ENCODE measurements at places on chromosomes 3 and 15.

DNA sequence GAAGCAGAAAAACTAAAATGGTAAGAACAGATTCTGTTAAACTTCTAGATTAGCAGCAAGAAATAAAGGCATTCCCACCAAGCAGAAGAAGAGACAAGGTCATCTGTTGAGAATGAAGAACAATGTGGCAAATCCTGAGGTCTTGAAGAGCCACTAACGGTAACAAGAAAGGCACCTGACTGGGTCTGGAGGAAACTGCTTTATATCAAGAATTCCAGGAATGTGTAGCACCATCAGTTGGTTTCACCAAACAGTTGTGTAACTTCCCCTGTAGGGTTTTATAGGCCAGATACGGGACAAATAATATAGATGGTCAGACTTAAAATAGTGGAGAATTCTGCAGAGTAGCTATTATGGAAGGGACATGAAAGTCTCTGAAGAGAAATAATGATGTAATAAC, 57.3 kb downstream of the ACAP2 start:
- peak; percentile 84 for DNase-seq

DNA sequence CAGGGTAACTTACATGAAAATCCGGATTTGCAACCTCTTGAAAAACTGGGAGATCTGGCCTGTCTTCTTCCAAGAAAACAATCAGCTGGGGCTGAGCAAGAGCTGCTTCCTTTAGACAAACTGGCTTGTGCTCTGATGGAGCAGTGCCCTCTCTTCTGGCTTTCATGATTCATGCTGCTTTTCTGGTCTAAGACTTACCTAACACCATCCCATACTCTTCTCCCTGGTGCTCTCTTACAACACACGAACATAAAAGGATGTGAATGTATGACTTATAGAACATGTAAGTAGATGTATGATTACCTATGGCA, 9.9 kb downstream of the TJP1 start:
- DNase-seq, result peak; percentile 65

DNA sequence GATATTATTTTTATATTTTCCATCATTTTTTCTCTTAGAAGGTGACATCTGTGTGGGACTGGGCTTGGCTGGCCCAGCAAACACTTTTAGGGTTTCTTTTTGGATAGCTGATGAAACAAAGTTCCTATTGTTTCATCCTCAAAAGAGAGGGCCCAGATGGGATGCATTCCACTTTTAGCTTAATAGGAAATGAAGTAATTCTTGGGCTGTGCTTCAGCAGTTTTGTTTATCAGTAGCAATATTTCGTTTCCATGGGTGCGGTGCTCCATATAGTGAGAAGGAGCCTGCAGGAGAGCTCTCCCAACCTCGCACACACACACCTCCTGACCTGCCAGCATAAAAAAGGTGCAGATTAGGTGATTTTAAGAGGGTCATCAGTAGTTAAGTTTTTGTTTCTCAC, 147.5 kb downstream of the AKAP13 start:
- DNase-seq, result peak; percentile 75

- DNase-seq, result no peak
These were observed 239.7 kb upstream of the ICE2 start for GRCh38 chr15:60718661-60719069.

DNA sequence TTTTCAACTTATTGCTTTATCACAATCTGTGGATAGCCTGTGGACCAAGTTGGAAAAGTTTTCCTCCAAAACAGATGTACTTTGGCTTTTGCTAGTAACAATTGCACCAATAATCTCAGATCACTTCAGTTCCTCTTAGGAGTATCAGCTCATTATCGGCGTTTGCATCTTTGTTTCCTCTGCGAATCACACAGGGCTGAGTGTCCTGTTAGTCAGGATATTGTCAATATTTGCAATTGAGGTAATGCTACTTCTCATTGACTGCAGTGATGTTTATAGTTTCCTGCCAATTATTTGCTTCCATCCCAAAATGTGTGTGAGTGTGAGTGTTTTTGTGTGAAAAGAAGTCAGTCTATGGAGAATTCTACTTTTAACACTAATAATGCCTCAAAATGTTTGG, 545.0 kb downstream of the SI start:
- DNase-seq, result no peak

DNA sequence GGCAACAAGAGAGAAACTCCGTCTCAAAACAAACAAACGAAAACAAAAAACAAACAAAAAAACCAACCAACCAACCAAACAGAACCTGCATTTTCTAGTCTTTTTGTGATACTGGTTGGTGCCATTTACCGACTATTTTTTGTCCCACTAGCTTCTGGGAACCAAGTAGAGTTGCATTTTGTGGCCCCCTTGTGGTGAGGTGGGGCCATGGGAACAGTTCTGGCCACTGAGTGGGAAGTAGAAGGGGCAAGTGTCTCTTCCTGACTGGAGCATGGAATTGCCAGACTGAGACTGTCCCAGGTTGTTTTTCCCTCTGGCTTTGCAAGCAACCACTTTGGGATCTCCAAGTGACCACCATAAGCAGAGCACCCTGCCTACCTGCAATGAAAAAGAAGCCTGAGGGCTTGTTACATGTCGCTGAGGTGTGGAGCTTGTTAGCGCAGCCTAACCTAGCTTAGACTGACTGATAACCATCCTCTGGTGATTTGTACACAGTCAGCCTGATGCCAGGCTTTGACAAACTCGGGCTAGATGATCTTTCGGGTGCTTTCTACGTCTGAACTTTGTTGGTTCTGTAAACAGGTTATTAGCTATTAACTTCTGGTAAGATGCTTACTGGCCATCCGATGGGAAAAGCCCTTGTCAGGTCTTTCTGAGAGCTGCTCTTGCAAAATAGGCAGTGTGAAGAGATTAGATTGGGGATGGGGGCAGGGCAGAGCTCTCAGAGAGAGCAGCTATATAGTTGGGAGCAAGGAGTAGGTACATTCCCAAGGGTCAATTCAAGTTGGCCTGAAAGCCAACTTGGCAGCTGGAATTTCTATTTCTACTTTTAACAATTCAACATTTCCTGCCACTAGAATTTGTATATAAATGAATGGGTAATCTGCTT, 172.2 kb downstream of the SSR3 start:
- peak; percentile 25 for DNase-seq

GRCh38 chr3:62375655-62376453, 2.5 kb upstream of the FEZF2 start:
- no peak for DNase-seq

DNA sequence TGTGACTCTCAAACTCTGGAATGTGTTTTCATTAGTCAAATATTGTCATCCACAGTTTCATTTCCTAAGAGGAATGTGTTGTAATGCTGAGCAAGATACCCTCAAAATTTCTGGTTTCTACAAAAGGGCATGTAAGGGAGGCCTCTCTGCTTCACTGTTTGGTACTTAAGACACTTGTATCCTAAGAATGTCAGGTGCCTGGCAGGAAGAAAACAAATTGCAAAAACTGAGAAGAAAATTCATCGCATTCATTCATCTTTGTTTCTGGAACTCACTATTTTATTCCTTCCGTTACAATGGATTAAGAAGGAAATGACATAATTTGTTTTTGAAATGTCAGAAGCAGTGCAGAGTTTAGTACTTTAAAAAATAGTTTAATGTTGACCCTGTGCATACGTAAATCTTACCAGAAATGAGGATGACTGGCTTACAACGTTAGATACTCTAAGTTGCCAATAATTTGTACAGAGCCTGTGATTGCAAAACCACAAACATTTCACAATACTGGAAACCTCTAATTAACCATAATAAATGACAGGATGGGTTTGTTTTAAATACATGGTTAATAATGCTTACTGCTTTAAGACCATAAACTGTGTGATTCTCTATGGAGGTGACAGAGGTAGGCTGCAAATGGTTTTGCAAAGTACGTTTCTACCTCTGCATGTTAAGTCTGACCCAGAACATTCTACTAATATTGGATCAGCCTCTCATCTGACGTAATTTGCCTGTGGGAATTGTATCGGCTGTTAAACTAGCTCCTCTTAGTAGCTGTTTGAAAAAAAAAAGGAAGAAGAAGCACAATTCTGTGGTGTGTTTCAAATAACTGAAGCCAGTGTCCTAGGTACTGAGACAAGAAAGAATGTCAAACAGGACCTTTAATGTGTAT, 477.8 kb downstream of the RBMS3 start:
- DNase-seq, result peak; percentile 93

- DNase-seq, result peak; percentile 70
These were observed 208.5 kb downstream of the LPP start for GRCh38 chr3:188362405-188362831.

DNA sequence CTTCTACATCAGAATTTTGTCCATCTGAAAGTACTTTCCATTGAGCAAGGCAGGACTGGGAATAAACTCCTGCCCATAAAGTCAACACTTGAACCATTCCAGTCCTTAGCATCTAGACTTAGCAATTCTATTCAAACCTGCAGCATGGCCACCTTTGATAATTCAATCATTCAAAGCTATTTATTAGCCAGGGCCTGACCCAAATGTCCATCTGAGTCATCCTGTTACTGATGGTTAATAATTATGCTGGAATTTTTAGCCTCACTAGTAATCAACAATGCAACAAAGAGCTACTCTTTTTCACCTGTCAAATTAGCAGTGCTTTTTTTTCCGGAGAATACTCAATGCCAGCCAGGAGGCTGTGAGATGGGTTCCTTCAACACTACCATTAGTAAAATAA, 72.7 kb upstream of the SNRK start:
- peak; percentile 97 for DNase-seq

GRCh38 chr3:8856071-8856470, 86.7 kb upstream of the OXTR start:
- DNase-seq, result no peak

DNA sequence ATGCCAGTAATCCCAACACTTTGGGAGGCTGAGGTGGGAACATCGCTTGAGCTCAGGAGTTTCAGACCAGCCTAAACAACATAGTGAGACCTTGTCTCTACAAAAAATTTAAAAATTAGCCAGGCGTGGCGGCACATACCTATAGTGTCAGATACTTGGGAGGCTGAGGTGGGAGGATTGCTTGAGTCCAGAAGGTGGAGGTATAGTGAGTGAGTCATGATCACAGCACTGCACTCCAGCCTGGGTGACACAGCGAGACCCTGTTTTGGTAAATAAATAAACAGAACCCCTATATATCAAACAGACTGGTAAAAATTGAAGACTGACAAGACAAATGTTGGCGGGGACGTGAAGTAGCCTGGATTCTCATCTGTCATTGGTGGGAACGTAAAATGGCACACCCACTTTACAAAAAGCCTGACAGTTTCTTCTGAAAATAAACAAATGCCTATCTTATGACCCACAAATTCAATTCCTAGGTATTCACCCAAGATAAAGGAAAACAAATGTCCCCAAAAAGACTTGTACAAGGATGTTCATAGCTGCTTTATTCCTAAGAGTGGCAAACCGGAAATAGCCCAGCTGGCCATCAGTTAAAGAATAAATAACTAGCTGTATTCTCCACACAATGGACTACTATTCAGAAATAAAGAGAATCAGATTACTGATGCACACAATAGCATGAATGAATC, 47.0 kb upstream of the GK5 start:
- no peak for DNase-seq

DNA sequence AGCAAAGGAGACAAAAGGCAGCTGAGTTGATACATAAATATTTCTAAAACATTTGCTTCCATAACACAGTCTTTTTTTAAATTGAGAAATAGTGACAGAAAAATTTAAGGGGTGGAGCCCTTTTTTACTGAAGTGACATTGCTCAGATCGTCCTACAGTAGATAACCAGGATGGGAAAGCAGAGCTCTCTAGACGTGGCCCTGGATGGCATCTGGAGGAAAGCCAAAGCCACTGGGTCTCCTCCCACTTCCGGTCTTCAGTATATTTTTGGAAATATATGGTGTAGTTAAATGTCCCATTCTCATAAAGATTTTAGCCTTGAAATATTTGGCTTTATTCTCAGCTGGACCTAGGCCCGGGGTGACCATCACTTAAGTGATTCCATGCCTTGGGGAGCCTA, 326.1 kb downstream of the ZNF621 start:
- DNase-seq, result no peak

DNA sequence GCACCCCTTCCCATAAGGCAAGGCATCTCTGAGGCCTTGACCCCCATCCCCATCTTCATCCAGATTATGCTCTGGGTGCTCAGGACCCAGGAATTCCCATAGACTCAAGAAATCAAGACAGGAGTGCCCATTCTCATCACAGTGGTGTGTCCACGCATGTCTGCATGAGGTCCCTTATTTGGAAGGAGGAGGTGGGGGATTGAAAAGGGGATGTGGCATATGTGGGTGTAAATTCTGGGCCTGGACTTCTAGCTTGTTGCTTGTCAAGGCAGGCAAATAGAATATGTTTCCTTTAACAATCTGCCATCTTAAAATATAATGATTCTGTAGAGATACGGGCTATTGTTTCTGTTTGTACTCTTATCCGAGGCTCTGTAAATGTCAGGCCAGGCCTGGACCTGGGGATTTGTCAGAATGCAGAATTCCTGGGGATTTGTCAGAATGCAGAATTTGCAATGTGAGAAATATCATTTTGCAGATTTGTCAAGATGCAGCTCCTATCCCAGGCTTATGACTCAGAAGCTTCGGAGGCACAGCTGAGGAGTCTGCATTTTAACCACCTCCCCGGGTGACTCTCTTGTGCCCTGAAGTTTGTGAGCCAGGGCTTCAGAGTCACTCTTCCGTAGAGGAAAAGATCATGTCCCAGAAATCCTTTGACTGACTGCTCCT, 157.8 kb downstream of the SV2B start:
- DNase-seq, result no peak

DNA sequence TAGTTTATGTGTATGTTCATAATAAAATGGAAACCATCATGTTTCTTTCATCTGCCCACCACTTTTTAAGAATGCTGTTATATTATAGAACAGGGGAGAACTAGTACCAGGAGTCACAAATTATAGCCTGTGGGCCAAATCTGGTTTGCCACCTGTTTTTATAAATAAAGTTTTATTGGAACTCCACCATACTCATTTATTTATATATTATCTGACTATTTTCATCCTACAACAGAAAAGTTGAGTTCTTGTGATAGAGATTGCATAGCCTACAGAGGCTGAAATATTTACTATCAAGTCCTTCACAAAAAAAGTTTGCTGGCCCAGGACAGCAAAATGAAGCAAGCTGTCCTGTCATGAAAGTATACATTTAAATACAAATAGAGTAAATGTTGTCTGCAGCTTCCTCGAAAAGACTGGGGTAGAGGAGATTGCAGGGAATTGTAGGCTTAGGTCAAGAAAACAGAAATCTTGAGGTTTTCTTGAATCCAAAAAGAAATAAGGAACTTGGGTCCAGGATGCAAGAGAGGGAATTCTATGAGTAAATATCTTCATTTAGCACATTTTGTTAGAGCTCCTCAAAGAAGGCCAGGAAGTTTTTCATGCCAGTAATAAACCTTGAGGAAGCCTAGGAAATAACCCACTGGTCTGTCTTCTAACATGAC, 41.1 kb downstream of the FILIP1L start:
- DNase-seq, result no peak

- DNase-seq, result no peak
These were observed 759.9 kb downstream of the EPHA3 start for GRCh38 chr3:89867286-89867685.
